Activated T-helper 9 cell treated with anti-CD3 and anti-CD28 coated beads, Interleukin-2, amount 50 U/mL, for 16 hours (primary cell): ENCODE measurements at places on chromosomes 6 and 20.

- DNase-seq: no peak
Observed at GRCh38 chr20:9180481-9181257, 111.8 kb downstream of the PLCB4 start.

GRCh38 chr6:132257561-132257960, 143.7 kb downstream of the MOXD1 start:
- no peak for DNase-seq

DNA sequence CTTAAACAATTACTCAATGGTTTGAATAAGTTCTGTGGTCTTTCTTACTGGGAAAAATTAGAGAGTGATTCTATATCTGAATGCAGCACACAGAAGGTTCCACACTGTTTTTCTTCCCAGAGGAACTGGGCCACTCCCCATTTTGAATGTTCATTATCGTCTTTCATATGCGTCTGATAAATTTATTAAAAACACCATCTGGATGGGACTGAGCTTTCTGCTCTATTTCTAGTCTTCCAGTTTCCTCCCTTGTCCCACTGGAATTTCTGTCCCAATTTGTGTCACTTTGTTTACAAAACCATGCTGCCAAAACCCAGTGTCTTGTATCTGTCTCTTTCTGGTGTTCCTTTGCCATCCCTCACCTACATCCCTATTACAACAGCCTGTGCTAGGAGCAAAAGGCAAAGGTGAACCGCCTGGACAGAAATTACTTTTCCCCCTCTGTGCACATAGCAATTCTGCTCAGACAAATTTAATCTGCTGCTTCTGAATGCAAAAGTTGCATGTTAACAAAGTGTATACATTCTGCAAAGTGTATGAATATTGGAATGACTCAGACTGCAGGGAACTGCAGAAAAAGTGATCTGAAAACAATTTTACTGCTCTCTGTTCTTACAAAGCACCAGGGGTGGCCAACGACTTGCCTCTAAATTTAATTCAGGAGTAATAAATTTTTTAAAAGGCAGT, 333.6 kb downstream of the BTBD9 start:
- no peak for DNase-seq

DNA sequence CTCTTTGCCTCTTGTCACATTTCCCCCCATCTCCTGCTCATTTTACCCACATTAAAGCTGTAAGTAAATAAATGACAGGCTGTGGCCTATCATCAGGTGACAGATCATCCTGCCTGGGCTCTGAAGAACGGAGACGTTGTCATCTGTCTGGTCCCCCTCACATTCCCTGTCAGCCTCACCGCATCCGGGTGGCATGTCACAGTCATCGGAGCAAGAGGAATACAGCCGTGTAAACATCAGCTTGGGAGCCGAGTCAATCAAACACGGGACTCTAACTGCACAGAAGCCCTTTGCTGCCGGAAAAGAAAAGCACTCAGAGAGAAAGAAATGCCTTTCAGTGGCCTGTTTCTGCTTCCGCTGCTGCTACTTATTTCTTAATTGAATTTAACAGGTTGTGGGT, 371.9 kb upstream of the ID4 start:
- DNase-seq: no peak

DNA sequence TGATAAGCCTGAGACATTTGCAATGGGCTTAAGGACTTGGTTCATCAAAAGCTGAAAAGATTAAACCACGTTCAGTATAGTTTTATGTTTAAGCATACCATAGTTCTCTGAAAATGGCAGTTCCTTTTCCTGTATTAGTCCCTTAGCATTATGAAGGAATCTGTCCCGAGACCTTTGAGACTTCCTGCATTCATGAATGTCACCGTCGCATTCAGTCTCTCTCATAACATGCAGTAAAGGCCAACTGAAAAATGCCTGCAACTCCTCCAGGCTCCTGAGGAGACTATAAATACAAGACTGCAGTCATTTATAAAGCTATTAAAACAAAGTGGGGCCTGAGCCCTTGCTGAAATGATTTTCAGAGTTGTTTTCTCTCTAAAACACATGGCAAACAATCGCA, 129.1 kb downstream of the SYCP2 start:
- DNase-seq: no peak

GRCh38 chr6:152701081-152701862, 3.6 kb downstream of the MYCT1 start:
- no peak for DNase-seq

- no peak for DNase-seq
Observed at GRCh38 chr6:133835901-133836300, 53.0 kb upstream of the TCF21 start.

GRCh38 chr6:157770946-157771345, 52.1 kb upstream of the SNX9 start:
- no peak for DNase-seq

GRCh38 chr6:18545726-18546125, 158.6 kb downstream of the RNF144B start:
- DNase-seq: no peak

DNA sequence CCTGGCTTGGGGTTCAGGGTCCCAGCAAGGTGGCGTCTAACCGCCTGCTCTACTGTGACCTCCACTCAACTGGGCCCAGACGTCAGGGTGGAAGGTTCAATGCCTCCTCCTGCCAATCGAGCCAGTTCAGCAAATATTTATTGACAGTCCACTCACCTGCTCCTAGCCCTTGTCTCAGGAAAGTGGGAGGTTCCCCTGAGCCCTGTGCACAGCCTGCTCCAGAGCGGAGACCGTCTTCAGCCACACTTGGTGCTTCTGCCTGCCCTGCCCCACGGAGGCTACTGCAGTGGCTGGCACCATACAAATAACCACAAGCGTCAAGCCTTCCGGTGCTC, 6.1 kb downstream of the CCDC167 start:
- DNase-seq: no peak

- DNase-seq: no peak
Observed at GRCh38 chr6:169454204-169454871, 200.7 kb upstream of the THBS2 start.

GRCh38 chr6:56915832-56916231, 39.1 kb upstream of the BEND6 start:
- no peak for DNase-seq

DNA sequence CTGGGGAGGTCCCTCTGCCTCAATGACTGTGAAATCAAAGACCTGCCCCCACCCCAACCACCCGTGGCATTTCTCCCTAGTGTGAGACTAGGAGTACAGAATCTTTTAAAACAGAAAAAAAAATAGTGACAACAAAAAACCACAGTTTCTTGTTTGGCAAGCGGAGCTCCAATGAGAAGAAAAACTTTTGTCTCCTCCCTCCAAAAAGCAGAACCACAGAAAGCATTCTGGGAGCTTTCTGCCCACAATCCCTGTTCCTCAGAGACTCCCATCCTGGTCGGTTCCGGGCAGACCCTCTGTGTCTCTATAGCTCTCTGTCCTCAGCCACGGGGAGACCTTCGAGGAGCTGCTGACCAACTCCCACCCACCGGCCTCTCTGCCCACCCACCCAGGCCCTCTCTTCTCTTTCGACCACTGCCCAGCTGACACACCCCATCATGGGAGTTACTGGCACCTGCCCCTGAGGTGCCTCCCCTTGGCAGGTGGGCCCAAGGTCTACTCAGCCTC, 4.9 kb downstream of the PREX1 start:
- DNase-seq: no peak

DNA sequence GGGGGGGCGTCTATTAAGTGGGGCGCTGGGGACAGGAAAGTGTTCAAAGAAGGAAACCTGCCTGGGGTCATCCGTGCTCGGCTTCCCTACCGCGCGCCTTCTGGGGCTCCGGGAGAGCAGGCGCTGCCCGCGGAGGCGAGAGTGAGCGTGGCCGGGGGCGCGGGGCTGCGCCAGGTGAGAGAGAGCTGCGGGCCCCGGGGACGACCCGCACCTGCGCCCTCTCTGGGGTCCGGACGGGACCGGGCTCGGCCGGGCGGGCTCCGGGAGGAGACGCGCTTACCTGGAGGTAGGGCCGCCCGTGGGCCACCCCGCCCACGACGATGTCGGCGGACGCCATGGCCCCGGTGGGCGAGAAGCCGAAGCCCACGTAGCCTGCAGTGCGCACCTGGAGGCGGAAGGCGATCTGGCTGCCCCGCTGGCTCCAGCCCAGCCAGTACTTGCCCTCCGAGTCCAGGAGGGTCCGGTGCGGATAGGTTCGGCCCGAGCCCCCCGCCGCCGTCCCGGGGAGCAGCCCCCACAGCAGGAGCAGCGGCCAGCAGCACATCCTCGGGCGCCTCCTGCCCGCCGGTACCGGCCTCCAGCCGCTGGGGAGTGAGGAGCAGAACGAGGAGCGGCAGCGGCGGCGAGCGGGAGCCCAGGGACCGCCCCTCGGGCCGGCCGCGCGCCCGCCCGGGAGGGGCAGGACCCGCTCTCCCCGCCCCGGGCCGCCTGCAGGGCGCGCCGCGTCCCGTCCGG, at the start of gene MOXD1:
Gene MOXD1 (minus strand): TSS at position 593 of the 735 bp plus-strand sequence. CDS start 49 bp downstream, at position 544.
- DNase-seq: no peak

GRCh38 chr6:44003345-44004061, 123.7 kb downstream of the MRPL14 start:
- DNase-seq: no peak

DNA sequence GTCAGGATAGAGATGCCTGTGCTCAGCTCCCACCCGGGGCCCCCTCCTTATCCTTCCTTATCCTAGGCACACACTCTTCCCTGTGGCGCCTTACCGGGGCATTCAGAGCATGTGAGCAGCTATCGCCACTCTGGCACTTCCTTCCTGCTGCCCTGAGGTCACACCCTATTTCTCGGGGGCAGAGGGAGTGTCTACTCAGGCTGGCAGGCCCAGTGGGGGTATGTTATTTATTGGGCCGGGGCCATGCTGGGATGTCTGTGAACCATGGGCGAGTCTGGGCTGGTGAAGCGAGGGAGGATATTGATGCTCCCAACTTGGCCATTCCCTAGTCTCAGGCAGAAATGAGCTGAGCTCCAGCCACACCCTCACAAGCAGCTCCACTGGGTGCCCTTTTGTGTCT, 3.9 kb upstream of the LY6G6D start:
- no peak for DNase-seq

- DNase-seq: no peak
Observed at GRCh38 chr20:25239387-25240370, 8.2 kb upstream of the PYGB start.

GRCh38 chr6:74356391-74356790, 660.4 kb downstream of the CD109 start:
- DNase-seq: no peak

DNA sequence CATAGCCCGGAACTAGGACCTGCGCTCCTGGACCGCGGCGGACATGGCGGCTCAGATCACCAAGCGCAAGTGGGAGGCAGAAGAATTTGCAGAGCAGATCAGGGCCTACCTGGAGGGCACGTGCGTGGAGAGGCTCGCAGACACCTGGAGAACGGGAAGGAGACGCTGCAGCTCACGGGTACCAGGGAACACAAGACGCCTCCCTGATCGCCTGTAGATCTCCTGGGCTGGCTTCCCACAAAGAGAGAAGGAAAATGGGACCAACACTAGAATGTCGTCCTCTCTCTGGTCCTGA, 15.1 kb upstream of the HLA-A start:
- no peak for DNase-seq

DNA sequence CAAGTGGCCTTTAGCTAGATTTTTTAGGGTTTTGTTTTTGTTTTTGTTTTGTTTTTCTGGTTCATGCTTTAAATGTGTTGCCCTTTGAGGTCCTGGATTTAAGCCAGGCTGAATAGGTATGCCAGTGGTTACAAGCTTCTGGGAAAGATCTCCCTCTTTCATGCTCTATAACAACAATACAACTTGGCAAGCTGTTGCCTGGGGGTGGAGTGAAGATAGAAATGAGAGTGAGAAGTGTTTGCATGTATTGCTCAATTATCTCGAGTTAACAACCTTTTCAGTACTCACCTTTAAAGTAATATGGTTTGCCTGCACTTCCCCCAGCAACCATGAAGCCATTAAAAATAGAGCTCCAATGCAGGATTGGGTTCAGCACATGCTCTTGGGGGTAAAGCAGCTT, 19.2 kb upstream of the HAO1 start:
- no peak for DNase-seq

GRCh38 chr20:25378884-25379733, 11.5 kb downstream of the ABHD12 start:
- no peak for DNase-seq

DNA sequence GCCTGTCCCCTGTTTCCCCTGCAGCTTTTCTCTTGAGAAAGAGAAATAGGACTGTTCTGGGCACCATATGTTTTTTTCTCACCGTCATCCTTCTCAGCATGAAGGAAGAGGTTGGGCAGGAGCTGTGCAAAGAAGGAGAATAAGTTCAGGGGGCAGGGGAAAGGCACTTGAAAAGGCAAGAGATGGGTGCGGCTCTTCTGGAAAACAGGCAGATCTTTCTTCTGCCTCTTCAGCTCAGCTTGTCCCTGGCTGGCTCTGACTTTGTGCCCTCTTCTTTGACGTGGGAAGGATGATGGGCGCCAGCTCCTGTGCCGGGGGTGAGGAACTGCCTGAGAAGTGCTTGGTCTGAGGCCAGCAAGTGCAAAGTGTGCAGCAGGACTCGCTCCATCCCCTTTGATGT, 206.5 kb downstream of the DOK5 start:
- no peak for DNase-seq

- DNase-seq: no peak
Observed at GRCh38 chr6:130683761-130684517, 143.3 kb upstream of the SMLR1 start.

DNA sequence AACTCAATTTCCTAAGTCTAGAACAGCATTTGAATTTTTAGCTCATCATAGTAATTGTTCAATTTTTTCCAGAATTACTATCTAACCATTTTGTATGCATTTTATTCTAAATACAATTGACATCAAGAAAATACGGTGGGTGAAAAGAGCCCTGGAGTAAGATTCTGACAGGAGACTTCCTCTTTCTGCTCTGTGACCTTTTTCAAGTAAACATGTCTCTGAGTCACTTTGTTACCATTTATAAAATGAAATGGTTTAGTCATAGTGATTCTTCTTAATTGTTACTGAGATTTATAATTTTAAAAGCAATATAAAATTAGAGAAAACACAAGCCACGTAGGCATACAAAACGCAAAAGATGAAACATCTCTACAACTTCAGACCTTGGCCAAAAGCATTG, 80.2 kb downstream of the PLCB1 start:
- DNase-seq: no peak

GRCh38 chr6:83677791-83678190, 31.1 kb downstream of the SNAP91 start:
- no peak for DNase-seq

DNA sequence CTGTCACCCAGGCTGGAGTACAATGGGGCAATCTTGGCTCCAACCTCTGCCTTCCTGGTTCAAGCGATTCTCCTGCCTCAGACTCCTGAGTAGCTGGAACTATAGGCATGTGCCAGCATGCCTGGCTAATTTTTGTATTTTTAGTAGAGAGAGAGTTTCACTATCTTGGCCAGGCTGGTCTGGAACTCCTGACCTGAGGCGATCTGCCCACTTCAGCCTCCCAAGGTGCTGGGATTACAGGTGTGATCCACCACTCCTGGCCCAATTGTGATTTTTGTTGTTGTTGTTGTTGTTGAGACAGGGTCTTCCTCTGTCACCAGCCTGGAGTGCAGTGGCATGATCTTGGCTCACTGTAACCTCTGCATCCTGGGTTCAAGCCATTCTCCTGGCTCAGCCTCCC, 69.3 kb downstream of the CBFA2T2 start:
- DNase-seq: no peak

GRCh38 chr6:66628917-66629316, 921.9 kb upstream of the EYS start:
- DNase-seq: no peak
